ENCODE measurements at places on chromosomes 6 and 20.

- DNase-seq, result no peak
These were observed 50.0 kb downstream of the SLC23A2 start for GRCh38 chr20:4951299-4951698.

GRCh38 chr6:33976437-33977360, 169.2 kb downstream of the GRM4 start:
- no peak for DNase-seq

DNA sequence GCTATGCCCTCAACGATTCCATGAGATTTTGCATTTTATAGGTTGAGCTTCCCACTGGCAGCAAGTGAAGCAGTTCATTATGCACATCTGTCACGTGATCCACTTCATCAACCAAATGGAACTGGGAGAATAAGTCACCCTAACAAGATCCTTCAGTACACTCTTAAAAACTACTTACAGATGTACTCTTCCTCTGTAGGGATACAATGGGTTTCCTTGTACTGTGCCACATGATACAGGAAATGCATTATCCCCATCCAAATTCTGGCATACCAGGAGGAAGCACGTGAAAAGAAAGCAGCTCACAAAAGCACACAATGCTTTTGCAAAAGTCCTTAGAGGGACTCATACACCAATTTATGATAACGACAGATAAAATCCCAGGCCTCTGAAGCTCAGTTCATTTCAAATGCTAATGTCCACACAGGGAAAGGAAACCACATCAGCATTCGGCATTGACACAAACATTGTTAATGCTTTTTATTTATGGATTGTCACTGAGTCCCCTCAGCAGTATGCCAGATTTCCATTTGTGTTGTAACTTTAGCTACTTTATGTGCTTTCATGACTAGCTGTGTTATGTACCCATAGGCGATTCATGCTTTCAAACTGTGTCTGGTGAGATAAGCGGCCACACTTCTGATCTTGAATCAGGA, 58.1 kb upstream of the REV3L start:
- no peak for DNase-seq

DNA sequence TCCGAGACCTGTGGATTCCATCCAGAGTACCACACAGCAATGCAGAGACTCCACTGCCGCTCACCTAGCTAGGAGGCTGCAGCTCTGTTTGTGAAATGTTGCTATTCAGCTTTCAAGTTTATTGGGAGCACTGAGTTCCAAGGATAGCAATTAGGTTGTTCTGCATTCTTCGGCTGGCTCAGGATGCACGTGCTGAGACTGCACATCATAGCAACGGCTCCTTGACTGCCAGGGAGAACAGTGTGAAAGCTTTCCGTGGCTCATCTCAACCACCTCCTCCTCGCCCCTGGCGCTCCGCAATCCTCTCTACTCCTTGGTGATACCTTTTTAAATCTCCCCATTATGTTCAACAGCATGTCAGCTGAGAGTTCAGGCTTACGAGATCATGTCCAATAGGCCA, 116.6 kb downstream of the TSHZ2 start:
- DNase-seq, result no peak

DNA sequence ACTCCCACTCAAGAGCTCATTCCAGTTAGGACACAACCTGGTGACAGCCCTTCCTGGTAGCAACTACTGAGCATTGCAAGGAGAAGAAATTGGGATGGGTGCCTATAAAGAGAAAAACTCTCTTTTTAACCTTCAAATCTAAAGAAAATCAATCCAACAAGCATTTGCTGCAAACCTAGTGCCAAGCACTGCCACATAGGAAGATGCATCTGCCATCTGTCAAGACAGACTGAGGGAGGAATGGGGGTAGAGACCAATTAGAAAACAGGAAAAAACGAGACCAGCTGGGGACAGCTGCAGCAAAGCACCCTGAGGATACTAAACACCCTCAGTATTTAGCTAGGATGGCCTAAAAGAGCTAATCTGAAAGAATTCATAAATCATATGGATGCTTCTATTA, 27.9 kb downstream of the HLA-DMB start:
- DNase-seq, result no peak

GRCh38 chr6:125618629-125619028, 130.8 kb upstream of the HEY2 start:
- no peak for DNase-seq

- DNase-seq, result no peak
These were observed 363.1 kb upstream of the PTCHD4 start for GRCh38 chr6:48474136-48474535.

DNA sequence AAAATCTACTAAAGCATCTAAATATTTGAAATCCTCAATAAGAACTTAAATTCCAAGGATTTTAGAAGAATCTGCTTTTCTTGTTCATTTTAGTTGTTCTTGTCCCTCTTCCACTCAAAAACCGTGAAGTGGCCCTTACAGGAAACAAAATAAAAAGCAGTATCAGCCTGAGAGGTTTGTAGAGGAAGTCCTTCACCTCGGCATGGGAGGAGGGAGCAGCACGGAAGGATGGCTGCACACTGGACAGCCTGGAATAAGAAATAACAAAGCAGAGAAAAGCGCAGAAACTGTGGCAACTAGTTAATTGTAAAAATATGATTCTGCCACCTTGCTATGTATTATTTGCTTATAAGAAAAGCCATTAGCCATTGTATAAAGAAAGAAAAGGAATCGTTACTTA, 46.1 kb downstream of the RALGAPA2 start:
- no peak for DNase-seq

- no peak for DNase-seq
These were observed 125.8 kb upstream of the ENPP5 start for GRCh38 chr6:46296586-46296985.

- DNase-seq, result no peak
These were observed 1.6 kb upstream of the PCK1 start for GRCh38 chr20:57559289-57559634.

- no peak for DNase-seq
These were observed 140.6 kb upstream of the SCGN start for GRCh38 chr6:25511376-25511775.

DNA sequence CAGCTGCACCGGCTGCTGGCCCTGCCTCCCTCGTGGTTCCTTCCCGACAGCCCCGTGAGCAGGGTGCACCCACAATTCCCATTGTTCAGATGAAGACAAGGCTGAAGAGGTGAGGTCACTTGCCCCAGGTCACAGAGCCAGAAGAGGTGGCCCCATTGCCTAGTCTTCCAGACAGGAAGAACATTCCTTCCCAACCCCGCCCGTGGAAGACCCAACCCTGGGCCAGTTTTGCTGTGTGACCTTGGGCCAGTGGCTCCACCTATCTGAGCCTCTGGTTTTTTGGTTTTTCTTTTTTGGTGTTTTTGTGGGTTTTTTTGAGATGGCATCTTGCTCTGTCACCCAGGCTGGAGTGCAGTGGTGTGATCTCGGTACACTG, 61.7 kb downstream of the RIPOR3 start:
- DNase-seq, result no peak

GRCh38 chr20:58747211-58747610, 54.6 kb downstream of the NPEPL1 start:
- no peak for DNase-seq

DNA sequence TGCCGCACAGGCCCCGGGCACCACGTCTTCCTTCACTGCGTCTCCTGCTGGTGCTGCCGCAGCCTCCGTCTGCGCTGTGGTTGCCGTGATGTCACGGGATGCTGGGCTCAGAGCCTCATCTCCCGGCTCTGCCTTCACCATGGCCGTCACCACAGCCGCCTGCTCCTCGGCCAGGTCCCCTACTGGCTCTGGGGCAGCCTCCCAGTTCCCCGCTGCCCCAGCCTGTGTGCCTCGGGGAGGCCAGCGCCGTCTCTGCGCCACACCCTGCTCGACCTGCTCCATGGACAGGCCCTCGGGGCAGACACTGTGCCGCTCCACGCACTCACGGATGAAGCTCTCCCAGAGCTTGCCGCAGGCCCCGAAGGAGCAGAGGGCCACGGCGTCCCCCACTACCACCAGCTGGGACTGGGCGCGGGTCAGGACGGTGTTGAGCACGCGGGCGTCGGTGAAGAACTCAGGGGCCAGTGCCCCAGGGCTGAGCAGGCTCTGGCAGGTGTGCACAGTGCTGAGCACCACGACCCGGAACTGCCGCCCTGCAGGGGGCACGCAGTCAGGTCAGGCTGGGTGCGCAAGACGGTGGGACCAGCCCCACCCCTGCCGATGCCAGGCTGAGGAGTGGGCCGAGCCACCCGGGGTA, 8.2 kb downstream of the HELZ2 start:
- DNase-seq, result no peak

DNA sequence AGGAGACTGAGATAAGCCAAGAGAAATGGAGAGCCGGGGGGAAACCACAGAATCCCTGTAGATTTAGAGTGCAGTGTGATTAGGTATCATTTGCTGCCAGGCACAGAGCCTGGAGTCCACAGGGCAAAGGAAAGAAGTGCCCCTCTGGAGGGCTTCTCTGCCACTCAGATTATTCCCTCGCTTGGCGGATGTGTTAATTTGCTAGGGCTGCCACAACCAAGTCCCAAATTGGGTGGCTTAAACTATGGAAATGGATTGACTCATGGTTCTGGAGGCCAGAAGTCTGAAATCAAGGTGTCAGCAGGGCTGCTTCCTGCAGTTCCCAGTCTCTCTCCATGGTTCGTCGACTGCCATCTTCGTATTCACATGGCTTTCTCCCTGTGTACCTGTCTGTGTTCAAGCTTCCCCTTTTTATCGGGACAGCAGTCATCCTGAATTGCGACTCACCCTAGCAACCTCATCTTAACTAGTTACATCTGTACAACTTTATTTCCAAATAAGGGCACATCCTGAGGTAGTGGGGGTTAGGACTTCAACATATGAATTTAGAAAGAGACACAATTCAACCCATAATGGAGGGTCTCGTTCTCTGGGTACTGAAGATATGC, 122.2 kb downstream of the ANKRD60 start:
- no peak for DNase-seq

- DNase-seq, result no peak
These were observed 164.4 kb upstream of the QKI start for GRCh38 chr6:163250116-163250515.

GRCh38 chr20:57323034-57323433, 6.6 kb upstream of the SPO11 start:
- no peak for DNase-seq

- DNase-seq, result no peak
These were observed 34.2 kb downstream of the FOXF2 start for GRCh38 chr6:1423578-1423977.

- DNase-seq, result no peak
These were observed 398.2 kb downstream of the COL12A1 start for GRCh38 chr6:74807674-74808073.

DNA sequence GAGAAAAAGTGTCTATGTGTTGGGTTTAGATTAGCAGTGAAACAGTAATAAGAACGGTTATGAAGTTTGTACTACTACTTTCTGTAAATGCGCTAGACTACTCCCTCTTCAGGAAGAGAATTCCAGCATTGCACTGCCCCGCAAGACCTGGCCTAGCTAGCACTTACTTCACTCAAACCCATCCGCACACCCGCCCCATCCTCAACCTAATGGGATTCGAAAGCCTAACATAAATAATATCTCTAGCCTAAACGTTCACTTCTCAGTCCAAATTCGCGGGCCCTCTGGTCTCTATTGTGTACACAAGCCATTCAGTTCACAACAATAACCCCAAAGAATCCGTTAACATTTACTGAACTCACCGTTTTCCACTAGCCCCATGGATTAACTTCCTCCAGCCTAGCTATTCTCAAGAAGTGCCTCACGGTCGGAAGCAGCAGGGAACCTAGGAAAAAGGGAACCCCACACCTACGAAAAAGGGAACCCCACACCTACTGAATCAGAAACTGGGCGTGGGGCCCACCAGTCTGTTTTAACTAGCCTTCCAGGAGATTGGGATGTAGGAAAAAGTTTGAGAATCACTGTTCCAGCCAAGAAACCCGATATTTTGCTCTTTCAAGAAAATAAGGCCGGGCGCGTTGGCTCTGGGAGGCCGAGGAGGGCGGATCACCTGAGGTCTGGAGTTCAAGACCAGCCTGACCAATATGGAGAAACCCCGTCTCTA, 45.4 kb upstream of the BTN3A2 start:
- no peak for DNase-seq

- no peak for DNase-seq
These were observed 535.9 kb downstream of the FRK start for GRCh38 chr6:115524821-115525220.

DNA sequence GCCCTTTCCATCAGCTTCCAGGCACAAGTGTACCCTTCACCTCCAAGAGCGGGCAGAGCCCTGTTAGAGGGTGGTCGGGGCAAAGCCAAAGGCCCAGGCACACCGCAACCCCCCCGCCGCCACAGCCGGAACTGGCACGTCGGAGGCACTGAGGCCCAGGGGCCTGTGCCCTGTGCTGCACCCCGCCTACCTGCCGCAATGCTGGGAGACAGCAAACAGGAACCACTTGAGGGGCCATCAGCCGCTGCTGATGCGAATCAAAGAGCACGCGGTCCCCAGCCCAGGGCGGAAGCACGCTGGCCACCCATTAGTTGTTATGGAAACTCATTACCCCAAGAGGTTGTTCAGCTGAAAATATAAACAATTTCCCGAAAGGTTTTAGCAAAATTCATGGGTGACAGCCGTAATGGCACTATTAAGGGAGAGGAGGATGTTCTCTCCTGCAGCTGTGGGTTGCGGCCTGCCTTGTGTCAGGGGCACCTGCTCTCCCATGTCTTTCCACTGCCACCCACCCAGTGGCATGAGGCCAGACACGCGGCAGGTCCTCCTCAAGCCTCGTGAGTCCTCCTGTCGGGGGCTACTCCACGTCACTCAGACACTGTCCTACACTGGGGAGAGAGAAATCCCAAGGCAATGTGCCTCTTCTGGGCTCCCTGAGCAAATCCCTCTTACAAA, 65.3 kb downstream of the EDN3 start:
- DNase-seq, result peak; percentile 6

GRCh38 chr6:160261991-160262680, 3.5 kb upstream of the SLC22A2 start:
- DNase-seq, result no peak
